NCI-H82 (cell line): ENCODE measurements at places on chromosomes 3 and 15.

DNA sequence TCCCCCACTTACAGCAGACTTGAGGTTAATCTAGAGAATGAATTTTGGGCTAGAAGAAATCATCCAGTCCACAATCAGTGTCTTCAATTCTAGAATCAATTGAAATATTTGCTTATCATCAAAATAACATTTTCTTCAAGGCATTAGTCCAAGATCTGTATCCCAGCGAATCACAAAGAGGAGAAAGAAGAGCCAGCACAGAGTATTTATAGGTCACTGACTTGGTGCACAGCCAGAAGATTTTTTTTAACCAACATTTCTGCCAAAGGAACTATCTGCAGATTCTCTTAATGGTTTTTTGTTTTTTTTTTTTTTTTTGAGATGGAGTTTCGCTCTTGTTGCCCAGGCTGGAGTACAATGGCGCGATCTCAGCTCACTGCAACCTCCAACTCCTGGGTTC is 178.2 kb downstream of the TNIK start:
- no peak for DNase-seq

DNA sequence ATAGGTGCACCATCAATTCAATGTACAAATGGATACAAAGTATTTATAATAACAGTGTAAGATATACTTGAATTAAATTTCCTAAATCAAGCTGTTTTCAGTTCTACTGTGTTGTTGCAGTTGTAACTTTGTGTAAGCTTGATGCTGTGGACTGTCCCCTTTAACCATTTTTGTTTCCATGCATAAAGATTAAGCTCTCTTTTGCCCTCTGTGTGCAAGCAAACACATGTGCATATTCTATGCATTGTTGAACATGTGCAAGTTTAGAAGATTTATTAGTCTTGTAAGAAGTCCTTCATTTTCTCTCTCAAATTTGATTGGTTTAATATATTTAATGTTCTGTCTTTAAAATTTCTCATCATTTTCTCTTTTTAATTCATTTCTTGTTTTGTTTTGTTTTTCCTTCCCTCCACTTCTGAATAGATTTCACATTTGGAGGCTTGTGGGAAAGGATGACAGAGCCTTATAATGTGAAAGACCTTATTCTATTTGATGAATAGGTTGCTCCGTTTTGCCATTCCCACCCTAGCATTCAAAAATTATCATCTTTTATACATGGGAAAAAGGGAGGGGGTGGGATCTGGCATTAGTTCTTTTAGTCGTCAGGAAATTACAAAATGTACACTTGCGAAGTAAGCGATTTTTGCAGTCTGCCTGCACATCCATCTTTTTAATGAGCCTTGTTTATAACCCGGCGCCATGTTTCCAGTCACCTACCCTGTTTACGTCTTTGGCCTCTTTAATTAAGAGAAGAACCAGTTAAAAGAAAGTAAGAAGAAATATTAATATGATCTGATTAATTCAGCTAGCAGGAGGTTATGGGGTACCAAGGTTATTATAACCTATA is 961.5 kb upstream of the NR2F2 start:
- DNase-seq, result no peak

GRCh38 chr3:166114448-166114847 is 277.2 kb upstream of the BCHE start:
- DNase-seq, result no peak

- no peak for DNase-seq
Measured at GRCh38 chr3:7917443-7918151, 584.0 kb upstream of the LMCD1 start.

GRCh38 chr3:14462738-14463137 is 60.3 kb downstream of the SLC6A6 start:
- no peak for DNase-seq

DNA sequence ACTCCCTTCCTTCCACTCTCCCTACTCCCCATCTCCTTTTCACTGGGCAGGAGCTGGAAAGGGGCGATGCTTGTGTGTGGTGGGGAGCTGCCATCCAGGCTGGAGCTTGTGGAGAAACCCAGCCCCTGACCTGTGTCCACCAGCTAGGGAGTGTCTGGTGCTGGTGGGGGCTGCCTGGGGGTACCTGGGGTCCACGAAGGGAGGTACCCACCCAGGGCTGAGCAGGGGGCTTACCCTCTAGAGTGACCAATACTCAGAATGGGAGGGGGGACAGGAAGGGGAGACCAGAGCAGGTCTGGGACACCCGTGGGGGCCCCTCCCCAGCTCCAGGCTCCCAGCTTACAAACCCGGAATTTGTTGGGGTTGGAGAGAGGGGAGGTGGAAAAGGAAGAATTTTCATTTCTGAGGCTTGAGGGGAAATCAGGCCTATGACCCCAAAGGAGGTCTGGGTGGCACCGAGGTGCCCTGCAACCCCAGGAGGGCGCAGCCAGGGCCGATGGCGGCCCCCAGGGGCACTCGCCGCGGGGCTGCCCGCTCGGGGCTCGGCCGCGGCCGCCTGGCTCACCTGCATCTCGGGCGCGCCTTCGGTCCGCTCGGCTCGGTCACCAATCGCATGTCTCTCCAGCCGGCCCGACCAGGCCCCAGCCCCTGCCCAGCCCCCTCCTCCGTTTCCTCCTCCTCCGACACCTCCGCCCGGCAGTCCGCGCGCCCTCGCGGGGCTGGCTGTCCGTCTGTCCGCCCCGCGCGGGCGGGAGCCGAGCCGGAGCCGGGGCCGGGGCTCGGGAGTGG is 773 bp downstream of the LINGO1 start:
- DNase-seq, result peak; percentile 64

- no peak for DNase-seq
Measured at GRCh38 chr3:42980209-42980608, 1.1 kb downstream of the GASK1A start.

- DNase-seq, result no peak
Measured at GRCh38 chr3:69712933-69713332, 26.3 kb upstream of the MITF start.

DNA sequence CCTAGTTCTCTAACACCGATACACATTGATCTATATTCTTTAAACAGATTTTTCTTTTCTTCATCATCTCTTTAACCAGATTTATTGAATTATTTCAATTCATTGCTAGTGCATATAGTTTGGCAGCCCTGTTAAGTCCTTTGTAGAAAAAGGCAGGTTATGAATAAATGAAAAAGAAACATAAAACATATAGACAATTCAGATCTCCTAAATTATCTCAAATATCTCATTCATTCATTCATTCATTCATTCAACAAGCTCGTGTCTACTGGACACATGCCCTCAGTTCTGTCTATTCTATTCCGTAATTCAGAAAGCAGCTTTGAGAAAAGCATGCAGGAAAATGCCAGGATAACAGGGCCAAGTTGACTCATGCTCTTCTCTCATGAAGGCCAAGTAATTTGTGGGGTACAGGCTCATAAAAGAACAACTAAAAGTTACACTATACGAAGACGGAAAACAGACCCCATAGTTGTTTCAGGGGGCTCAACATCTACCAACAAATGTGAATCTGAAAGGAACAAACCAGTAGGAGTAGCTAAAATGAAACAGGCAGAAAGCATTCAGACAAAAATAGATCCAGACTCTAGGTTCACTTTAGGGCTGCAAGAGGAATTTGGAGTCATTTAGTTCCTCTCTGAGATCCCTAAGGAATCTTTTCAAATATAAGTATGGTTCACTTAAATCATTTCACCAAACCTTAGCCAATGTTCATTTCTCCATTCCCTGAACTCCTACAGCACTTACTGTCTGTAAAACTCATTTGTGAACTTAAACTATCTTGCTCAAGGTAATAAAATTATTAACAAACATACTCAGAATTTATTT is 7.5 kb downstream of the ZNF148 start:
- DNase-seq, result no peak

DNA sequence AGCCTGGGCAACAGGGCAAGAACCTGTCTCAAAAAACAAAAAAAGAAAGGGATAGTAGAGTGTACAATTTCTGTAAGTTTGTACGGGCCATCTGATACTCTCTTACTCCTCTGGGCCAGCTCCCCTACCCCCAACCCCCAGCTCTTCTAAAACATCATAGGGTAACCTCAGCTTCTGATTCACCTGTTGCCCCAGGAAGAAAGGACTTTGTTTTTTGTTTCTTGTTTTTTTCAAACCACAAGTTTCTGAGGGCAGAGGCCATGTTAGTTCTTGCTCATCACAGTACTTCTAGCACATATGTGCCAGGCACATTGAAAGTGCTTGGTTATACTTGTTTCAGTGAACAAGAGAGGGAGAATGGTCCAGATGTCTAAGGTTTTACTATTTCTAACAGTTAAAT is 20.2 kb downstream of the ATOSA start:
- DNase-seq, result no peak

- no peak for DNase-seq
Measured at GRCh38 chr3:174342941-174343501, 516.1 kb upstream of the NAALADL2 start.

GRCh38 chr3:152058856-152059255 is 185.4 kb downstream of the SUCNR1 start:
- DNase-seq, result no peak

DNA sequence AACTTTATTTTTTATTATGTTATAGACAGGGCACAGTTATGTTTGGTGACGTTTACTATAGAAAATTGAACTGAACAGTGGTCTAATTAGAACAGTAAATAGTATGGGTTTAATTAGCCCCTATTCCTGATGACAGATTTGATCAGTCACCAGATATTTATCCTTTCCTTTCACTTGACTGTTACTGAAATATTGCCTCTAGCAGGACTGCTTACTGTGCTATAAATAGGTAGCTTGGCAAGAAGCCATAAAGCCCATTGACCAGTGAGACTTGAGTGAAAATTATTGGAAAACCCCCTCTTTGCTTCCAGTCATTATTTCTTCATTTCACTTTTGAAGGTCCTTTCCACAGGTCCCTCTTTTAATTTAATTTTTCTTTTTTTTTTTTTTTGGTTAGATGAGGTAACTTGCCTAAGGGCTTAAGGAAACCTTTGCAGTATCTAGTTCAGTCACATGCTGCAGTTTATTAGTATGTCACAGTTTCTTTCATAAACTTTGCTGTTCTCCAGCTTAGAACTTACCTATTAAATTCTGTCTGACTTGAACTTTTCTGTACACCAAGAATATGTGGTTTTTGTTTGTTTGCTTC is 115.6 kb downstream of the ADAMTSL3 start:
- DNase-seq, result peak; percentile 37

GRCh38 chr3:119500901-119501300 is 2.6 kb downstream of the TIMMDC1 start:
- DNase-seq, result no peak

GRCh38 chr15:65399997-65400396 is 22.2 kb upstream of the IGDCC3 start:
- DNase-seq, result no peak

DNA sequence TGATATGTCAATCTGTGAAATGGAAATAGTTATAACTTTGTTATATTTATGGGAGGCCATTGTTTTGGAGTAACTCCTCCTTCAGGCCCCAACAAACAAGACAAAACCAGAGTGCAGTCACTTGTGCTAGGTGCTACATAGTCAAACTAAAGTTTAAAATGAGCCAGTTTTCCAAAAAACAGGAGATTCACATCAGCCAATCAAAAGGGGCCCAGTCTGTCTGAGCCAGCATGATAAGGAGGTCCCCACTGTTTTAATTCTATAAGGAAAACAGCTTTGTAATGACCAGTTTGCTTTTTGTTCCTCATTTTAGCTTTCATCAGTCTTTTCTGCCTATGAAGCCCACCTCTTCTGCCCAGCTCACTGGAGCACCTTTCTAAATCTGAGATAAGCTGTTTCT is 94.7 kb upstream of the SLC7A14 start:
- no peak for DNase-seq

DNA sequence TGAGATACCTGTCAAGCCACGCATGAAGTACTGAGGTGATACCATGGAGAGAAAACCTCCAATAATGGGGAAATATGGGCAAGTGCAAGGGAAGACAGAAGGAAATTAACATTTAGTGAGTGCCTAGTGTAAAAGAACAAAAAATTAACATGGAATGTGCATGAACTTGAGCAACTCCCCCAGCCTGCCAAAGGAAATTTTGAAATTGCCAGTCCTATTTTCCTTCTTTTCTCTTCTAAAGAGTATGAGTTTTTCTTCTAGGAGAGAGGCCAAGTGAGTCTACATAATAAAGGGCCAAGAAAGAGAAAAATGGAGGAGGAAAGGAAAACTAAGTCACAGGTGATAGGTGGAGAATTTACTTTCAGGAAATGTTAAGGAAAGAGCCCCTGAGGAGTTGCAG is 602.4 kb upstream of the MDFIC2 start:
- DNase-seq, result no peak

DNA sequence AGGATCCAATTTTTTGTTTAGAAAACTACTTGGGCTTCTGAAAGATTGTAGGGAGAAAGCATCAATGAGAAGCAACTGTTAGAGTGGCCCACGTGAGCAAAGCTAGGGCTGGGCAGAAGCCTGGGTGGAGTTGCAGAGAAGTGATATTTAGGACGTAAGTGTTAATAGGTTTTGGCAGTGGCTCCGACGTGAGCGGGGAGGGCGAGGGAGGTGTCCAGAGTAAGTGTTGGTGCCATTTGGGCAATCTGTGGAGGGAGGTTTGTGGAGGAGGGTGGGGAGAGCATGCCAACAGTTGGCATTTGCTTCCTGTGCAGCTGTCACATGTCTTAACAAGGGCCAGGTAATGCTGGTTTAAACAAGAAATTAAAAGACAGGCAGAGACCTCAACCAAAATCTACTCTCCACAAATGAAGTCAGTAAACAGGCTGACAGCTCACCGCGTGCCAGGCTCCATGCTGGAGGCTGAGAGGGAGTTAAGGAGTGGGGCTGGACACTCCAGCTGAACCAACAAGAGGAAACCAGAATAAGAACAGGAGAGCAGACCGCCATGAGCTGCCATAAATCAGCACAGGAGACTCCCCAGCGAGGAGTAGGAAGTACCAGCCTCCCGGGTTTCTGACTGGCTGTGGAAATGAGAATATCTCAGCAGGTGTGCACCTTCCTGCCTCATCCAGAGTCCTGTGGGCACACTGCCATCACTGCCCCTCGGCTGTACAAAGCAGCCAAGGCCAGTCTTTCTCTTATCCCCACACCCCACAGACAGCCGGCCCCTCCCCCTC is 232.6 kb downstream of the ABHD5 start:
- DNase-seq, result no peak

- no peak for DNase-seq
Measured at GRCh38 chr3:112056451-112056929, 22.0 kb downstream of the TMPRSS7 start.

- DNase-seq, result no peak
Measured at GRCh38 chr3:125200731-125201139, 11.8 kb downstream of the SLC12A8 start.

GRCh38 chr3:30751610-30752299 is 142.7 kb downstream of the GADL1 start:
- DNase-seq, result peak; percentile 52

GRCh38 chr15:84976746-84977345 is 4.8 kb upstream of the PDE8A start:
- peak; percentile 62 for DNase-seq

GRCh38 chr15:61158504-61159407 is 70.3 kb downstream of the RORA start:
- no peak for DNase-seq
